ENCODE measurements at places on chromosomes 3 and 15. TPM values are rescaled to one million over a fixed set of nuclear protein-coding genes. Genes with fewer than 3 reads are reported as not detected.
A peak's percentile ranks its signal among the peaks of the same experiment; 100 is the strongest.

GRCh38 chr3:4977001-4977852, 2.0 kb upstream of the BHLHE40 start:
- peaks cover 37% of the 10 kb centered on the region for H3K4me1 ChIP-seq
- H3K36me3 ChIP-seq: peaks cover 54% of the 10 kb centered on the region
- H3K27me3 ChIP-seq: no peaks in the 10 kb centered on the region
- peak overlapping the region; percentile 87 for H3K4me3 ChIP-seq
- peak overlapping the region; percentile 100 for H3K27ac ChIP-seq

DNA sequence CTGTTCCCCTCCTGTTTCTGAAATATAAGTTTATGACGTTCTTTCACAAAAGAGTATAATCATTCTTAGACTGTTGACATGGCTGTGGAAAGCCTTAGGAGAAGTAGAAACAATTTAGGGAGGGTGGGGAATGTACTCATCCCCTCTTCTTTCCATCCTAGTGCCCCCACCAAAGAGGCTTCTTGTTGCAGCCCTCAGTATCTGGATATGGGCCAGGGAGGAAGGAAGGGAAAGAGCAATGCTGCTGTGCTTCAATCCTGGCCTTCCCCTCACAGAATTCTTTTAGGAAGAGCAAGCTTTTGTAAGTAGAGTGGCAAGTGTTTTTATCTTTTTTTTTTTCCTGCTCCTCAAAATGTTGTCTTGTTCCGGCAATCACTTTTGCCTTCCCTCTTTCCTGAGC, 1.7 kb downstream of the INAFM2 start:
- H3K36me3 ChIP-seq: peaks cover 15% of the 10 kb centered on the region
- peak overlapping the region; percentile 73 for H3K4me3 ChIP-seq
- H3K27me3 ChIP-seq: peaks cover 10% of the 10 kb centered on the region
- DNase-seq: no peak
- H3K4me1 ChIP-seq: peaks cover 30% of the 10 kb centered on the region
- H3K27ac ChIP-seq: no peak overlapping the region

DNA sequence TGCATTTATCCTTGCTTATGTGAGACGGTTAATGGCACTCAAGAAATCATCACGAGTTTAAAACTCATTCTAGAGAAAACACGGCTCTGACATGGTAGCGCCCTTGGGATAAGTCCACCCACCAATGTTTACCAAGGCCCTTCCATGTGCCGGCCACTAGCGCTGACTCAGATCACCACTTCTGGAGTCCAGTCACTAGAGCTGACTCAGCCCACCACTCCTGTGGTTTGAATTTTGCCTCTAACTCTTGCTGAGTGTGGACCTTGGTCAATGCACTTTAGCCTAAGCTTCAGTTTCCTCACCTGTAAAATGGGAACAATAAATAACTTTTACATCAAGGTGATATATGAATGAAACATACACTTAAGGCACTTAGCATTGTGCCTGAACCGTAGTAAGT, 358.4 kb upstream of the PROK2 start:
- DNase-seq: no peak
- H3K27ac ChIP-seq: no peak overlapping the region
- H3K4me3 ChIP-seq: no peak overlapping the region
- H3K36me3 ChIP-seq: no peaks in the 10 kb centered on the region
- no peaks in the 10 kb centered on the region for H3K27me3 ChIP-seq

The SERINC4 gene
- total RNA-seq: 0.28 TPM

The ANKRD34C gene
- total RNA-seq: not detected

DNA sequence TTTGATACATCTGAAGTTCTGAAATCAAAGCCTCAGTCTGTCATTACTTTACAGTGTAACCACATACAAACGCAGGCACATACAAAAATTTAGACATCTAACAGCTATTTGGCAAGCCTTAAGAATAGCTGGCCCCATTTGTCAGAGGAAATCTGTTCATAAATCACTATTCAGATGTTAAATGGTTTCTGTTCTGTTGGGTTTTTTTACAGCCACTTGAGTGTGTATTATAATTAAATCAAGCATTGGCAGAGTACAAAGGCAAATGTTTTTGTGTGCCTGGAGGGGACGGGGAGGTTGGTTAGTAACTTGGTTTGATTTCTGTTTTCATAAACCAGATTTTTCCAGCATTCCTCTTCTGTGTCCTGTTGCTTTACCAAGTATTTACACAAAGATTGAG, 24.1 kb downstream of the PIGB start:
- DNase-seq: no peak
- no peaks in the 10 kb centered on the region for H3K27me3 ChIP-seq
- H3K4me1 ChIP-seq: no peaks in the 10 kb centered on the region
- no peak overlapping the region for H3K4me3 ChIP-seq

- H3K4me3 ChIP-seq: no peak overlapping the region
- no peak for DNase-seq
- H3K4me1 ChIP-seq: no peaks in the 10 kb centered on the region
- no peak overlapping the region for H3K27ac ChIP-seq
Observed at GRCh38 chr15:47724346-47724745, 7.0 kb downstream of the SEMA6D start.

The MUC4 gene
- 1.4 TPM for total RNA-seq

GRCh38 chr3:46537316-46537715, 28.8 kb downstream of the LRRC2 start:
- H3K27me3 ChIP-seq: peaks cover 30% of the 10 kb centered on the region
- no peak for DNase-seq
- no peak overlapping the region for H3K27ac ChIP-seq
- peaks cover 54% of the 10 kb centered on the region for H3K4me1 ChIP-seq
- no peak overlapping the region for H3K4me3 ChIP-seq
- H3K36me3 ChIP-seq: no peaks in the 10 kb centered on the region

GRCh38 chr3:106963442-106963841, 413.8 kb upstream of the CCDC54 start:
- no peaks in the 10 kb centered on the region for H3K36me3 ChIP-seq
- no peak overlapping the region for H3K4me3 ChIP-seq
- no peaks in the 10 kb centered on the region for H3K27me3 ChIP-seq
- no peak for DNase-seq

DNA sequence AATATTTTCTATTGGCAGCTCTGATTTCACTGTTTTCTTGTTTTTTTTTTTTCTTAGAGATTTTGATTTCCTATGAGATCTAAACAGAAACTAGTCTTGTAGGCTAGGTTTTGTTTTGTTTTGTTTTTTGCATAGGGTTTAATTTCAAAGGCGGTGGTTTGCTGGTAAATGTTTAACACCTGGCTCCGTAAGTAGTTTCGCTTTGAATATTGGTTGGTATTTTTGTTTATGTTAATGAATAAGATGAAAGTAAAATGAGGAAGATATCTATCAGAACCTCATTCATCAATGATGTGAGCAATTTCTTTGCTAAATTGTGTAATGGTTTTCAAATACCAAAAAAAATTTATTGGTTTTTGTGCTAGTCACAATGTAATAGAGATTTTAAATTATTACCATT, 39.7 kb upstream of the TM4SF1 start:
- no peaks in the 10 kb centered on the region for H3K4me1 ChIP-seq
- H3K4me3 ChIP-seq: no peak overlapping the region
- peaks cover 9% of the 10 kb centered on the region for H3K27me3 ChIP-seq
- no peak for DNase-seq
- H3K36me3 ChIP-seq: no peaks in the 10 kb centered on the region
- H3K27ac ChIP-seq: no peak overlapping the region
